Left lobe of liver (tissue), 2 donors: ENCODE measurements at places on chromosomes 13 and 19.
A peak's percentile ranks its signal among the peaks of the same experiment; 100 is the strongest.

- no peak for DNase-seq
Observed at GRCh38 chr13:37149380-37149779, 43.9 kb upstream of the CSNK1A1L start.

DNA sequence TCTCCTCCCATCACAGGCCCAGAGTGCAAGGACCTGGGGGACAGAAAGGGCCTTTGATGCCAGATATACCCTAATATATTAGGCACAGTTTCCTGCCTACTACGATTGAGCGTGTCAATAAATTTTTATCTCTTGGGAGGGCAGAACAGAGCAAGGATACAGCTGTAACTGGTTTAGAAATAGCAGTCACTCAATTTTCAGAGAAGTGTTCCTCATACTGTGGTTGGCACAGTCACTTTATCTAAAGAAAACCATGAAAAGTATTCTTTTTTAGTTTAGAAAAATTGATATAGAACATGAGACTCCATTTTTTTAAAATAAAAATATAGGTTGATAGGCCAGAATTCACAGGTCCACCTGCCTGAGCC is 460 bp upstream of the ZNF155 start:
- no peak for DNase-seq

- no peak for DNase-seq
Observed at GRCh38 chr19:49553451-49554271, 25.9 kb downstream of the RCN3 start.

GRCh38 chr13:41144576-41144975 is 12.0 kb upstream of the KBTBD6 start:
- no peak for DNase-seq

DNA sequence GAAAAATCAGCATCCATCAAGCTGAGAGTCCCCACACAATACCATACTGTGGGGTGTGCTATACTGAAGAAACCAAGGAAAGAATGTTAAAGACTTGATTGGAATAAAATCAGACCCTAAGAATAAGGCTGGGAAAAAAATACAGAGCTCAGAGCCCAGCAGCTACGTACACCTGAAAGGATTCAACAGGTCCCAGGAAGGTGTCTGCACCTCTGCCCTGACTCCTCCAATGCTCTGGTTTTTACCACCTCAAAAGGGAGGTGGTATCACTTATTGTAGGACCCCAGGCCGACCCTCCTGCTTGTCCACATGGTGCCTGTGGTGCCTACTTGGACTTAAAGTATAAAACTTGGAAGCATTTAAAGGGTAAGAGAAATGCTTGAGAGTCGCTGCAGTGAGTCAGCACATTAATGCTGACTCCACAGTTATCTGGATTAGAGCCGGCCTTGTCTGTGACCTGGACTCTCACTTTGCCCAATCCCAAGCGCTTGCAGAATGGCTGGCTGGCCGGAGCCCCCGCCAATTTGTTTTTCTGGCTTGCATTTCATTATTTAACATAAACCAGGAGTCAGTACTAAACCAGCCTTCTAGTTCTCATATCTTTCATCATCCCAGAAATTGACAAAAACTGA is 110.1 kb downstream of the FGF14 start:
- peak; percentile 78 for DNase-seq

DNA sequence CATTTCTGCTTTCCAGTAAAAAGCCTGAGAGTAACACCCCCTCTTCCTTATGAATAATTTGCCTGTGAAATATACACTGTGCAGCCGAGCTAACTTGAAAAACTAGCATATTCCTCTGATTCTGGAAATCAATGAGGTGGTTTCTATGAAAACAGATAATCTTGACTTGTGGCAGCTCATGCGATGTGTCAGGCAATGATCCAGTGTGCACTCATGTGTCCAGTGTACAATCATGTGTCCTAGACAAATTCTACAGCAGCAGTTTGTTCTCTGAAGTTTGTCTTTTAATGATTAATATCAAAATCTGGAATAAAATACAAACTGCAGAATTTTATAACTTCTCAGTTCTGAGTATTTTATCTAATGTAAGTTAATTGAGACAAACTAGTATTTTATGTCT is 2213.9 kb upstream of the PCDH20 start:
- no peak for DNase-seq

DNA sequence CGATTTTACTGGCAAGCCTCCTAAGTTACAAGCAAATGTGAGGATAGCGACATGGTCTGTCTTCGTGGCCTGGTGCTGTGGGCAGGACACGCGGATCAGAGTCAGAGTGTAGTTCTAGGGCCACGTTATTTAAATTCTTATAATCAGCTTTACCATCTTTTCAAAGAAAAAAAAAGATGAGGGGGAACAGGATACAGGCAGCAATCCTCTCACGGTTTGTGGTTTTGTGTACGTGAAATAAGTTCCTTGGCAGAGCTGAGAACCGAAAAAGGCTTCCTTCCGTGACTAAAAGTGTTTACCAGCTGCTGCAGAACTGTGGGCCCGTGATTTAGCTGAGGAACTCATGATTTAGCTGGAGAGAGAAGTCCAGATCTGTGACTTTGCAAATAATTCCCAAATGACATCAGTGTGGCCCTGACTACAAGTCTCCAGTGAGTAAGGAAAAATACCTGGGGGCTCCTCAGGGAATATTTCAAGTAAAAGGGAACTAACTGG is 27.2 kb downstream of the RCBTB2 start:
- no peak for DNase-seq

DNA sequence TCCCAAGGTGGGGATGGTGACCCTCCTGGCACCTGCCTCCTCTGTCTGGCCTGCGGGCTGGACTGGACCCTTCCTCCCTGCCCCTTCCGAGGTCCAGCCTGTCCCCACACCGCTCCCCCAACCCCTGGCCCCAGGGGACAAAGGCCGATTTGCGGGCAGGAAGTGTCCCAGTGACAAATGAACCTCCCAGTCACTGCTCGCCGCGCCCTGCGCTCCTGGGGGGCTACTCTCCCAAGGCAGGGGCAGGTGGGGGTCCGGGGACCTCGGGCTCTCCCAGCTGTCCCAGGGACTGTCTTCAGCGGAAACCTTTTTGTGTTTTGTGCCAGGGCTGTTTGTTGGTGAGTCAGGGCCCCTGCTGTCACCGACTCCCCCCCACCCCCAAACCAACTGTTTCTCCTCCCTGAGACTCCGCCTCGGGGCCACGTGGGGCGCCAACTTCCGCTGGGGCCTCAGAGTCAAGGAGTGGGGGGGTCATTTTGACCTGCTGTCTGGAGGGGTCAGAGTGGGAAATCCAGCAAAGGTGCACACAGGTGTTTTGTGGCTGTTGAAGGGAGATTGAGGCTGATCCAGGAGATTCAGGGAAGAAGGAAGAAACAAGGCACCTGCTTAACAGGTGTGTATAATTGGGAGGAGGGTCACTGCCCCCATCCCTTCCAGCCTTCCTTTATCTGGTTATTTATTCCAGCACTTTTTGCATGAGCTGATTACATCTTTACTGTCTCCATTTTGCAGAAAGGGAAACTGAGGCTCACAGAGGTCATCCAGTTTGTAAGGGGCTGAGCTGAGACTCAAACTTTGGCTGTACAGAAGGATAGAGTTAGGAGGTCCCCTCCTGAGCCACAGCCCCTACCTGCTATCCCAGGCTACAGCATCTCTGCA is 831 bp downstream of the PGPEP1 start:
- peak; percentile 76 for DNase-seq

- no peak for DNase-seq
Observed at GRCh38 chr13:71712988-71713653, 153.9 kb downstream of the DACH1 start.

DNA sequence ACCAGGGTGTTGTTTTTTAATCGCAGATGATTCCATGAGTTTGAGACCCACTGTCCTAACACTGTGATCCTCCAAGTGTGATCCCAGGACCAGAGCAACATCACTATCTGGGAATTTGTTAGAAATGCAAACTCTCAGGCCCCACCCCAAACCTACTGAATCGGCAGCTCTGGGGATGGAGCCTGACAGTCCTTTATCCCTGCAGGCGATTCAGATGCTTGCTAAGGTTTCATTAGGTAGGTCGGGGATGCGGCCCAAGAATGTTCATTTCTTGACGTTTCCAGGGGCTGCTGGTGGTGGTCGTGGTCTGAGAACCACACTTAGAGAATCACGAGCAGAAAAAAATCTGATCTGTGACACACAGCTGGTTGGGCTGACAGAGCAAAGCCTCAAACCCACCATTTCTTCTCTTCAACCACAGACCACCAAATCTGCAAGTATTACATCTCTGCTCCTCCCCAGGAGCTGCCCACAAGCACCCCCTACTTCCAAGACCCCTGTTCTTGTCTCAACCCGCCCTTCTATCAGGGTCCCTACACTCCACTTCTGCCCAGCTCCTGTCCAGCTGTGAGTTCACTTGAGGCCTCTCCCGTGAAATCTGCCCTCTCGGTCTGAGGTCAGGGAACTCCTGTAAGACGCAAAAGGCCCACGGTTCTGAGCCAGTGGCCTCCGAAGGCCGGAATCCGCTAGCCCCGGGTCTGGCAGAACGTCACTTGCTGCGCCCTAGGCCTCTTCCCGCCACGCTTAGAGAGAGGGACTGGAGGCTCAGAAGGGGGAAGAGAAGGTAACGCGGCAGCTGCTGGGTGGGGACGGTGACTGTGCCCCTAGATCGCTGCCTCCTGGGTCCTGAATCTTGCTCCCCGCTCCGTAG is 1.1 kb upstream of the FARP1 start:
- DNase-seq = peak; percentile 51

DNA sequence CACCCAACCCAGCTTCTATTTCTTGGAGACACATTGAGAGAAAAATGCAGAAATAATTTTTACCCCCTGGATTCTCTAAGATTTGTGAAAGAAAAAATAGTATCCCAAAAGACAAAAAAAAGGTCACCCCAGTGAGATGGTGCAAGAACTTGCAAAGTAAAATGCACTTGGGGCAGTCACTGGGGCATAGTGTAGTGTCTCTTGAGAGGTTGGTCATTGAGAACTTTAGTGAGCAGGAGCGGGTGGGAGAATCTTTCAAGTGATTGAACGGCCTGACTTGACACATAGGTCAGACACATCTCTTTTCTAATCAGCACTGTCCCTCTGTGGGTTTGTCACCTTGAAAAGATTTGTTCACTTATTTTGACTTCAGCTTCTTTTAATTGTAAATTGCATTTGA is 2.4 kb downstream of the ZNF85 start:
- DNase-seq = no peak

- no peak for DNase-seq
Observed at GRCh38 chr19:15240515-15240914, 8.3 kb upstream of the EPHX3 start.

- DNase-seq = no peak
Observed at GRCh38 chr19:17794731-17795494, at the start of gene B3GNT3. Gene B3GNT3 (plus strand): TSS chr19:17795138. CDS start chr19:17807808, 12,670 bp downstream.

GRCh38 chr13:30831515-30831914 is 74.6 kb upstream of the MEDAG start:
- DNase-seq = no peak

DNA sequence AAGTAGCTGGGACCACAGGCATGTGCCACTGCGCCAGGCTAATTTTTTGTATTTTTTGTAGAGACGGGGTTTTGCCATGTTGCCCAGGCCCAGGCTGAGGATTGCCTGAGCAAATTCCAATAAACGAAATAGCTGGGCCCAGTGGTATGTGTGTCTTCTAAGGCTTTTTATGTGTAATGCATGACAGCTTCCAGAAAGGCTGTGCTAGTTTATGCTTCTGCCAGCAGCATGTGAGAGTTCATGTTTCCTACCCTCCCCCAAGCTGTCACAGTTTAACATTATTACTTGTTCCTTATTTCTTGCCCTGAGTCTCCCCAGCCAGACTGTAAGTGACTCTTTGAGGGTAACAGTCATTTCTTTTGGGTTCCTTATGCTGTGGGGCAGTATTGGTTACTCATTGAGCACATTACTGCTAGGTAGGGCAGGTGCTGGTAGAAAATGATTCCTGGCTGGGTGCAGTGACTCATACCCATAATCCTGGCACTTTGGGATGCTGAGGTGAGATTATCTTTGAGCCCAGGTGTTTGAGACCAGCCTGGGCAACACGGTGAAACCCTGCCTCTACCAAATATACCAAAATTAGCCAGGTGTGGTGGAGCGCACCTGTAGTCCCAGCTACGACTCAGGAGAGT is 13.6 kb downstream of the GPATCH1 start:
- DNase-seq = no peak

DNA sequence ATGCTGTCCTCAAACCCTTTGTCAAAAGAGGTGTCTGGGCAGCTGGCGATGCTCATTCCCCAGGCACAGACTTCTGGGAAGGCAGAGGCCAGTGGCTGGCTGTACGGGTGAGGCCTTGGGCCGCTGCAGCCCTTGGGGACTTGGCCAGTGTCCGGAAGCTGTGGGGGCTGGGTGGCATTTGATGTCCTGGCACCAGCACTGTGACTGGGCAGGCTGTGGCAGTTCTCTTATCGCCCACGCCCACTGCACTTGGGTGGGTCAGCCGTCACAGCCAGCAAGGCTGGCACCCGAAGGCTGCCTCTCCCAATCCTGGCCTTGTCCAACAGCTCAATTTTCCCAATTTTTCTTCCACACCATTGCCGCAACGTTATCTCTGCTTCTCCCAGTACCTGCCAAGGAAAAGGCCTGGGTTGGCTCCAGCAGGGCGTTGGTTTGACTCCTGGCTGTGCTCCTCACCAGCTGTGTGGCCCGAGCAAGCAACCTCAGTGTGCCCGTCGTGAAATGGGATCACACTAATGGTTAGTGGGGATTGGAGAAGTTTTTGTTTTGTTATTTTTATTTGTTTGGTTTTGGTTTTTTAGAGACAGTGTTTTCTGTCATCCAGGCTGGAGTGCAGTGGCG is 12.7 kb upstream of the SLC44A2 start:
- no peak for DNase-seq

- DNase-seq = no peak
Observed at GRCh38 chr13:37598597-37598996, at the start of gene POSTN. Gene POSTN (minus strand): TSS chr13:37598768. CDS start chr13:37598726, 42 bp downstream.

DNA sequence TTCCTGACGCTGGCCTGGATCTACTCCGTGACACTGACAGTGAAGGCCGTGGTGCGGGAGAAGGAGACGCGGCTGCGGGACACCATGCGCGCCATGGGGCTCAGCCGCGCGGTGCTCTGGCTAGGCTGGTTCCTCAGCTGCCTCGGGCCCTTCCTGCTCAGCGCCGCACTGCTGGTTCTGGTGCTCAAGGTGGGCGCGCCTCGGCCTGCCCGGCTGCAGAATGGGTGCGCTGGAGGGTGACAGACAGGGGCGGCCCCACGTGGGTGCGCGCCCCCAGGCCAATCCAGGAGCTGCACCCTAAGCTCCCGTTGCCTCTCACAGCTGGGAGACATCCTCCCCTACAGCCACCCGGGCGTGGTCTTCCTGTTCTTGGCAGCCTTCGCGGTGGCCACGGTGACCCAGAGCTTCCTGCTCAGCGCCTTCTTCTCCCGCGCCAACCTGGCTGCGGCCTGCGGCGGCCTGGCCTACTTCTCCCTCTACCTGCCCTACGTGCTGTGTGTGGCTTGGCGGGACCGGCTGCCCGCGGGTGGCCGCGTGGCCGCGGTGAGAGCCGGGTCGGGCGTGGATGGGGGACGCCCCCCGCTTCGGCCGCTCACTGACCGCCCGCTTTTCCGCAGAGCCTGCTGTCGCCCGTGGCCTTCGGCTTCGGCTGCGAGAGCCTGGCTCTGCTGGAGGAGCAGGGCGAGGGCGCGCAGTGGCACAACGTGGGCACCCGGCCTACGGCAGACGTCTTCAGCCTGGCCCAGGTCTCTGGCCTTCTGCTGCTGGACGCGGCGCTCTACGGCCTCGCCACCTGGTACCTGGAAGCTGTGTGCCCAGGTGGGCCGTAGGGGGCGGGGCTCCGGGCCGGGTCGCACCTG is 7.2 kb downstream of the ABCA7 start:
- DNase-seq = peak; percentile 48
